Stimulated activated CD8-positive, alpha-beta memory T cell treated with anti-CD3 and anti-CD28 coated beads, Interleukin-12 subunit alpha, Interleukin-12 subunit beta, amount 100 ng/mL, for 1 hour (primary cell): ENCODE measurements at places on chromosomes 5 and 9.

- no peak for DNase-seq
Observed at GRCh38 chr5:155689406-155689805, 637.6 kb upstream of the SGCD start.

- DNase-seq, result no peak
Observed at GRCh38 chr5:131423056-131423455, 159.2 kb downstream of the CDC42SE2 start.

DNA sequence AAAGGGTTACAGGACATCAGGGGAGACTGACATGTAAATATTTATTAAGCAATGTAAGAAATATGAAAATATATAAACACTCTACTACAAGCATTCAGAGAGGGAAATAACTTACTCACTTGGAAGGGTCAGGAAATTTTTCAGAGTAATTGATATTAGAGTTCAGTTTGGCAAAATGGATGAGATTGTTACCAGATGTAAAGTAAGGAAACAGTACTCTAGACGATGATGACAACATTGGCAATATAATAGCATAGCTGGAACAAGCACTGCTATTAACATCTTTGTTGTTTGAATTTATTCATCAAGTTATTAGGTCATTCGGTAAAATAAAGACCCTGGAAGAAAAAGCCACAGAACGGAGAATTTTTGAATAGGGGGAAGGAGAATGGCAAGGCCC lies 49.1 kb downstream of the GNA14 start:
- DNase-seq, result no peak

DNA sequence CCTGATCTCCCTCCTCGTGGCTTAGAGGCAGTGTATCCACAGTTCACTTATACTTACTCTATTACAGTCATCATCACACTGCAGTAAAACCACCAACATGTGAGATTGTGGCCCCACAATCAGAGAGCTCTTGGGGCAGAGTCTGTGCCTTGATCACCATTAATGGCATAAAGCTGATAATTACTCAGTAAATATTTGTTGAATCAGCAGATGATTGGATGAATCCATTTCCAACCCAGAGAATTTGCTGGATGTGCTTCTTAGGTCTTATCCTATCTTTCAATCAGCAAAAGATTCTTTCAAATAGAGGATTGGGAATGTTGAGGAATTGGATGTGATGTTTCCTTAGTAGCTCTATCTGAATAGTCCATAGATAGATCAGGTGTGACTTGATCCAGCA lies 88.8 kb upstream of the PITX1 start:
- DNase-seq, result no peak

GRCh38 chr9:1236061-1236460 lies 185.9 kb downstream of the DMRT2 start:
- DNase-seq, result no peak

- DNase-seq, result no peak
Observed at GRCh38 chr5:81344736-81345135, 43.3 kb downstream of the ZCCHC9 start.

- DNase-seq, result no peak
Observed at GRCh38 chr5:131129306-131129705, 35.8 kb downstream of the HINT1 start.
